ENCODE measurements at places on chromosomes 12 and 14. TPM values are rescaled to one million over a fixed set of nuclear protein-coding genes. Genes with fewer than 3 reads are reported as not detected.

Gene IL26
- total RNA-seq: not detected

Gene SOX5
- total RNA-seq: 394 TPM

Gene PRKAG1
- total RNA-seq: 26.3 TPM

Gene DEGS2
- 0.31 TPM for total RNA-seq

Gene KLC1
- 534 TPM for total RNA-seq

Gene WIF1
- total RNA-seq: 2.2 TPM
